ENCODE measurements at places on chromosomes 7 and 10.

DNA sequence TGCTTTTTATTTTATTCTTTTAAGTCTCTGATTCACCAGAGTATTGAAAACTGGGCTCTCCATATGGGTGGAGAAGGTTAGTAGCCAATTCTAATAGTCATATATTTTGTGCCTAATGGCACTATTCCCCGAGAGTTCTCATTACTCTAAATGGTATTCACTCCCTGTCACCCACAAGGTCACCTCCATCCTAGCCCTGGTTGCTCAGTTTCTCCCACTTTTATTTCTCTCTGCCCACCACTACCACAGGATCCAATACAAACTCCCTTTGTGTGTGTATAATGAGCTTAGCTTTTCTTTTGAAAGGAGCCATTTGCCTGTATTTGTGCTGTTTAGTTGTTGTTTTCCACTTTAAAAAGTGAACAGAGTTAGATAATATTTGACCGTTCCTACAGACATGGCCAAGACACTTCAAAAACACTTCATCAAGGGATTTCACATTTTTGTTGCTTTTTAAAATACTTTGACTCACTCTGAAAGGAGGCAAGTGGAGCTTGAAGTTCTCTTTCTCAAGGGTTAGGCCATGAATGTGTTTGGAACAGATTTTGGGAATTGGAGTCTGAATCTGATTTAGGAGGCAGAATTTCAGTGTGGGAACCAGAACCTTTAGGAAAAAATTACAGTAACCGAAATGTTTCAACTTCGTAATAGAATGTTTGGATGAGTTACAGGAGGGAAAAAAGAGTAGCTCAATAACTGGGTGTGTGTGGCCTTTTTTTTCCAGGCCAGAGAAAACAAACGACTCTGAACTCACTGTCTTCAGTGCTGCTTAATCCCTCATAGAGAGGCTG, 321.3 kb downstream of the BICC1 start:
- DNase-seq = no peak

- DNase-seq = no peak
These were observed 101.2 kb downstream of the DNMBP start for GRCh38 chr10:99908512-99908911.

- DNase-seq = no peak
These were observed 44.7 kb downstream of the SPAG6 start for GRCh38 chr10:22389856-22390589.

- peak; percentile 20 for DNase-seq
These were observed 42.1 kb upstream of the WIPF3 start for GRCh38 chr7:29764227-29764626.

DNA sequence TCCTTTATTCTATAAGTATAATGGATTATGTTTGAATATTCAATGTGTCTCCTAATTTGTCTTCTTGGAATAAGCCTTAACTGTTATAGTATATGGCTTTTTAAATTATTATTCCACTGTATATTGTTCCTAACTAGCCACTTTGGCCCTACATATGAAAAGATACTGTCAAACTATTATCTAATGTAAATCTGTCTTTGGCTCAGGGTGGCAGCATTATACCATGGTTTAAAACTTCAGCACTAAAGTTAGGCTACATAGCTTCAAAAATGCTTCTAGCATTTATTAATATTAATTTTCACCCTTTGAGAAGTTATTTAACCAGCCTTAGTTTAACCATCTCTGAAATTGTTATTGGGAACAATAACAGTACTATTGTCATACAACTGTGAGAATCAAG, 543.1 kb upstream of the MBL2 start:
- DNase-seq = no peak

GRCh38 chr7:103031781-103032180, 42.8 kb downstream of the FBXL13 start:
- no peak for DNase-seq

DNA sequence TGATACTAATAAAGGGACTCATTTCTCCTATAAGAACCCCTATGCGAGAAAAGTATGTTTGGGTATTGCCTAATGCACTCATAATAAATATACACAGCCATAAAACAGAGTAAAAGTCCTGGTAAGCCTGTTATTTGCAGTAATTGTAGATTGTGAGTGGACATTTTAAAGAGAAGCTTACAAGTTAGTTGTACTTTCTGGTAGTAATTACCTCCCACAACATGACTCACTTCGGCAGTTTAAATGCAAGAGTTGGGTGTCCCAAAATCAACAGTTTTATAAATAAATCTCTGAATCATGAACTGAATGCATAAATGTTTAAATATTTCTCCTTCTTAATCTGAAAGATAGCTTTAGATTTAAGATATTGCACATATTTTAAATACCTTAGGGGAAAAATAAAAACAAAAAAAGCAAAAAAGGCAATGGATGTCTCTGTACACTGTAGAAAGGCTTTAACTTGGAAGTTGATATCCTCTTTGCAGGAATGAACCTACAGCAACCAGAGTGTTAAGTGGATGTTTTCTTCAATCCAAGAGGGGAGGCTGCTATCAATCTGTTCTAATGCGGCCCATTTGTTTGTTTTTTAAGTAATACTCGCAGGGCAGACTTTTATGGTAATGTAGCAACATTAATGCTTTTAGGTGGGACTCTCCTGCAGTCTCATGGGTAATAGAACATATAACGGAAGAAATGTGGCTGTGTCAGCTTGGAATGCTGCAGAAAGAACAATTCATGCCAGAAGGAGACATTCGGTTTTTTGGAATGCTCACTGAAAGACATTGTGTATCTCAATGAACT, 57.3 kb upstream of the ZEB1 start:
- no peak for DNase-seq

- DNase-seq = no peak
These were observed 87.0 kb upstream of the LRRN3 start for GRCh38 chr7:111003883-111004282.

DNA sequence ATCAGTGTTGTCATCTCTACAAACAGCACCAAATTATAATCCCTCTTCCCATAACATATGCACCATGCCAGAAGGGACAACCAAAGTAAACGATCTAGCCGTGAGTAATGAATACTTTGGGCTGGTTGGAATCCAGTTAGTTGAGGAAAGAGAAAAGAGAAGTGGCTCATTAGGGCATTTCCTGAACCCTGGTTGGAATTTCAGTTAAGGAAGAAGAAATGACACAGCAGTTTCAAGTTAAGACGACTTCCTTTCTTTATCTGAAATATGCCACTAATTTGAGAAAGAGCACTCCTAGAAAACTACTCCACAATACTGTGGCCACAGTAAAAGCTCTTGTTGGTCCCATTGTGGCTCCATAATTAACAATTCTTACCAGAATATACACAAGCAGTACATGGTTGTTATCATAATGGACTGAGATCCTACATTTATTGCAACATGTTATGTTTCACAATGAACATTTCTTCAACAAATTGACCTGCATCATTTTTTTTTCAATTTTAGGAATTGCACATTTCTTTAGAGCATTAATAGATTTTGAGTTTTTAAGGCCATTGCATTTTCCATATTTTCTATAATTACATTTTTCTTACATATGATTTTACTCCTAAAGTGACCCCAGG, at the start of gene TFEC:
TSS of gene TFEC (minus strand) at position 113 of the 626 bp plus-strand sequence. CDS start 46,322 bp downstream, outside the sequence.
- DNase-seq = no peak

- DNase-seq = no peak
These were observed 510.1 kb downstream of the ARL4A start for GRCh38 chr7:13197501-13197900.

- no peak for DNase-seq
These were observed 68.7 kb downstream of the NEUROD6 start for GRCh38 chr7:31271641-31272405.

- DNase-seq = no peak
These were observed 56.2 kb downstream of the UBE3C start for GRCh38 chr7:157194948-157195347.

- no peak for DNase-seq
These were observed 202.0 kb upstream of the LRRTM3 start for GRCh38 chr10:66723608-66724400.

DNA sequence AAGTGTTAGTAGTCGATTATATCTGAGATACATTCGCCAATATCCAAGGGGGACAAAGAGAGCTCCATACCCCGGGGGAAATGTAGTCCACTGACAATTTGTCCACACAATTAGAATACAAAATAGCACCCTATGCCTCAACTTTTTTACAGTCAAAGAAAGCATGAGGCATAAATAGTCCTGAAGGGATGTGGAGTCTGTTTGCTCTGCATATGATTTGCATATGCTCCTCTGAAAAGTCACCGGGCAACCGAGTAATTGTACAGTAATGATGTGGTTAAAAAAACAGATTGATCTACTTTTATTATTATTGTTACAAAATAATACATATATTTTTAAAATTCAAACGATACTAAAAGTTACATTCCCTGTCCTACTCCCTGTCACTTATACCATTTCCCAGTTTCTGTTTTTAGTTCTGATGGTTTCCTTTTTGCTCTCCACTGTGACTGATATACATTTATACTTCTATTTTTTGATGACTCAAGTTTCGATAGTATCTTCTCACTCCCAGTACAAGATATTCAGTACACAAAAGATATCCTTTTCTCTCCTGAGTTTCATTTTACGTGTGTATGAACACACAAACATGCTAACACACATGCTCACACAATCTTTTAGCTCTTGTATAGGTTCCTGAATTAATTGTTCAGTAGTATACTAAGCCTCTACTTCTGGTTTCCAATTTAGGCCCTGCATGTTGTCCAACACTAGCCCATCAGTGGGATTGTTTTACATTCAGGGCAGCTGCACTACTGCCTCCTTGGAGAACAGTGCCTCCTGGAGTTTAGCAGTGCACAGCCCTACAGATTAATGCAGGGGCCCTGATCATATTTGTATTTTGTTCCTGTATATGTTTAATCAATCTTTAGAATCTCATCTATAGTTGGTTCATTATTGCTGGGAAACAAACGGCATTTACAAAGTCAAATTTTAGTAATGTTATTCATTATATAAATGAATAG, 130.9 kb downstream of the TES start:
- no peak for DNase-seq

- DNase-seq = no peak
These were observed 87.9 kb upstream of the TMEM106B start for GRCh38 chr7:12123172-12123571.

DNA sequence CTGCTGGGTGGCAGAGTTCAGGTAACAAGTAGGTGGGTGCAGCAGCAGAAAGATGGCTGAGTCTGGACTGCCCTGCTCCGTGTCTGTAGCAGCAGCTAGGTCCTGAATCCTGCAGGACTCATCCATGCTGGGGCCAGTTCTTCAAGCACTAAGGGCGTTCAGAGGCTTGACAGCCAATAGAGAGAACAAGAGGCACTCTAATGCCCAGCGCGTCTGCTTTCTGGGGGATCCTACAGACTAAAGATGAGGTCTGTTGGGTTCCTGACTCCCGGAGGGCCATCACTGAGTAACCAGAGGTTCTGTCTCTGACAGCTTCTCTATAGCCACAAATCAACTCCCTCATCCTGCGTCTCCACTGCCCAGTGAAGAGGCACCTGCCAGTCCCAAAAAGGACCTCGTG, 125.5 kb downstream of the PTPN20 start:
- DNase-seq = no peak

- DNase-seq = no peak
These were observed 127.0 kb downstream of the CALCR start for GRCh38 chr7:93447509-93447908.

DNA sequence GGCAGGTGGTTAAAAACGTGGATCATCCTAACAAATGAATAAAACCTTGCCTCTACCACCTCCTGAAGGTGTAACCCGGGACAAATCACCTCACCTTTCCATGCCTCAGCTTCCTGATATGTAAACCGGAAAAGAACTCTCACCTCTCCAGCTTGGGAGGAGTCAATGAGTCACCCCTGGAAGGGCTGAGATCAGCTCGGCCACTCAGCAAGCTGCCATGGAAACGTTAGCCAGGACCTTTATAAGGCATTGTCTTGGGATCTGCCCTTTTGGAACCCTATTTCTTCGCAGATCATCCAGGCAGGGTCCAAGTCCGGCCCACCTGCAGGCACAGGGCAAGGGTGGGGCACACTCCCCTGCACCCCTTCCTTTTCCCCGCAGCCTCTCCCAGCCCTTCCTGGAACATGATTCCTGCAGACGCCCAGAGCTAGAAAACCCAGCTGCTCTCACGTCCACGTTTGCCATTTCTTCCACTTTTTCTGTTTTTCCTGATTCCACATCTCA, 81.6 kb upstream of the PFKP start:
- DNase-seq = no peak

- DNase-seq = no peak
These were observed 1111.8 kb upstream of the C7orf33 start for GRCh38 chr7:147478796-147479195.

DNA sequence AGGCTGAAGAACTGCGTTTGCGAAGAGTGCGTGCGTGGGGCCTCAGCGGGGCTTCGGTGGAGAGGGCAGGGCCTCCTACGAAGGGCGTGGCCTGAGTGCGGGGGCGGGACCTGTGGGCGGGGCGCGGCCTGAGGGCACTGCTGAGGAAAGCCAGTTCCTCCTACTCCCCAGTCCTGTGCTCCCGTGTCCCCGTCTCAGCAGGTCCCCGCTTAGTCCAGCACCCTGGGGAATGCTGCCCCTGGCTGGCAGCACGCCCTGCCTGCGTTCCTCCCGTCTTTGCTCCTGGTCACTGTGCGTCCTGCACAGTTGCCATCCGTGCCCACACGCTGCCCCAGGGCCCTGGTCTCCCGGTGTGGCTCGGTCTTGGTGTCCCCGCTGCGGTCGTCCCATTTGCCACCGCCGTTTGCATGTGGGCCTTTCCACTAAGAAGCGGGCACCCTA, 177.1 kb downstream of the ZNF248 start:
- no peak for DNase-seq

- DNase-seq = peak; percentile 21
These were observed 127.0 kb downstream of the ATE1 start for GRCh38 chr10:121800831-121801230.
